ENCODE measurements at places on chromosomes 12 and 14. TPM values are rescaled to one million over a fixed set of nuclear protein-coding genes. Genes with fewer than 3 reads are reported as not detected.

DNA sequence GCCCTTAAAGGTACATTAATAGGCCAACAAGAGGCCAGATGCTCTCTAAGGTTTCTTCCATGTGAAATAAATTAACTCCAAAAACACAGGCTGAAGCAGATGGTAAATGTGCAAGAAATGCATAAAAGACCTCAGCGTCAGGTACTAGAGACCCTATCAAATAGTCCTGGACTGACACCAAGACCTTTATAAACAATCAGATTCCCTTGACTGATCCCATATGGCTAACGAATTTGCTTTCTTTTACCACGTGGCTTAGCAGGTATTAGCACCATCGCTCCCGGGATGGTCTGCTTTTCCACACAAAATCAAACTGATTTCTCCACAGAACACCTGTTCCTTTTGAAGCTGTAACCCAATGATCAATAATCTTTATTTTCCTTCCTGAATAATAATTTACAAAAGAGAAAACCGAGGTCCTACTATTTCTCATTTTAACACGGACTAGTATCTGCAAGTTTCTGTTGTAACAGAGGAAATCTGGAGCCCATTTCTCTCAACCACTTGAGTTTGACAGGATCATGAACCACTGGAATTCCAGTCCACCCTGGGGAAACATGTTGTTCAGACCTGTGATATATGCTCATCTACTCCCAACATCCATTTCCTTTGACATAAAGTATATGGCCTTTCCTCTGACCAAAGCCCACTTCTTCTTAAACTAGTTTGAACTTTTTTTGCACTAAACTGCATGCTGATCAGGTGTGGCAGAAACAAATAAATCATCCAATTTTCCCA, 48.2 kb upstream of the DAAM1 start:
- DNase-seq = no peak
- H3K4me3 ChIP-seq = no peak overlapping the region
- no peaks in the 10 kb centered on the region for H3K36me3 ChIP-seq
- H3K27ac ChIP-seq = no peak overlapping the region
- peaks cover 13% of the 10 kb centered on the region for H3K27me3 ChIP-seq

Gene SYCP3
- 0.50 TPM for total RNA-seq

GRCh38 chr14:104366931-104367865, 212.4 kb upstream of the C14orf180 start:
- H3K4me3 ChIP-seq = no peak overlapping the region
- H3K27me3 ChIP-seq = no peaks in the 10 kb centered on the region
- no peaks in the 10 kb centered on the region for H3K4me1 ChIP-seq

GRCh38 chr14:79570648-79571047, 640.7 kb downstream of the DIO2 start:
- no peak overlapping the region for H3K4me3 ChIP-seq
- H3K36me3 ChIP-seq = no peaks in the 10 kb centered on the region
- H3K27me3 ChIP-seq = no peaks in the 10 kb centered on the region

Gene PPFIA2
- total RNA-seq = not detected

DNA sequence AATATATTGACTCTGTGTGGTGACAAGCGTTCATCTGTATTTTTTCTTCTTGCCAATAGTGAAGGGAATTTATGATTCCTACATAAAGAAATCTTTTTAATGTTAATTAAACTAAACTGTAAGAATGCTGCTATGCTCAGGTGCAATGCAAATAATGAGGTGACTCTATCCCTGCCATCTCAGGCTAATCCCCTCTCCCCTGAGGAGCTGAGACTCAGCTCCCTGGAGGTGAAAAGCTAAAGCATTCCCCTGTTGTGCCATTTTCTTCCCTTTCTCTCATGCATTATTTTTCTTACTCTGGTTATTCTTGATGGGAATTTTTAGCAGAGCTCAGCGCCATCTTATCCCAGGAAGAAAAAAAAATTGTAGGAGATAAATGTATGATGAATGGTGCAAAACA, 113.9 kb upstream of the FGD4 start:
- no peak overlapping the region for H3K27ac ChIP-seq
- H3K4me3 ChIP-seq = no peak overlapping the region
- no peaks in the 10 kb centered on the region for H3K27me3 ChIP-seq
- DNase-seq = no peak
- no peaks in the 10 kb centered on the region for H3K4me1 ChIP-seq

Data from activated CD4-positive, alpha-beta T cell treated with anti-CD3 and anti-CD28 coated beads, Interleukin-2, amount 10 ng/mL, durations not matched to agents 24 days and 14 days (primary cell).